ENCODE measurements at places on chromosomes 5 and 9. TPM values are rescaled to one million over a fixed set of nuclear protein-coding genes. Genes with fewer than 3 reads are reported as not detected.

NOXA1 gene
- polyA plus RNA-seq: 6.7 TPM

DNA sequence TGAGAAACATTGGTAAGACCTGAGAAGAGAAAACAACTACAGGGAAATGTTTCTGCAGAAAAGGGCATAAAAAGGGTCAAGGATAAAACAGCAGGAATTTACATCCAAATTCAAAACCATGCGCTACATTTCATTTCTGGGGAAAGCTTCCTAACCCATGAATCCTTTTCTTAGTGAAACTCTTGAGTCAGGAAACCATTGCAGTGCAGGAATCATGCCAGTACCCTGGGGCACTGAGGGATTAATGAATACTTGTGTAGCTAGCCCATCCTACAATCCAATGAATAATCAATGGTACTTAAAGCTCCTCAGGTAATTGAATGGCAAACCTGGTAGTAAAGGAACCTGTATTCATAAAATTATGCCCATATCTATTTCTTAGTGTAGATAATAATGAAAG is 580.5 kb downstream of the TLE1 start:
- no peak for DNase-seq

- DNase-seq: no peak
Observed at GRCh38 chr5:14213253-14213652, 70.1 kb downstream of the TRIO start.

DNA sequence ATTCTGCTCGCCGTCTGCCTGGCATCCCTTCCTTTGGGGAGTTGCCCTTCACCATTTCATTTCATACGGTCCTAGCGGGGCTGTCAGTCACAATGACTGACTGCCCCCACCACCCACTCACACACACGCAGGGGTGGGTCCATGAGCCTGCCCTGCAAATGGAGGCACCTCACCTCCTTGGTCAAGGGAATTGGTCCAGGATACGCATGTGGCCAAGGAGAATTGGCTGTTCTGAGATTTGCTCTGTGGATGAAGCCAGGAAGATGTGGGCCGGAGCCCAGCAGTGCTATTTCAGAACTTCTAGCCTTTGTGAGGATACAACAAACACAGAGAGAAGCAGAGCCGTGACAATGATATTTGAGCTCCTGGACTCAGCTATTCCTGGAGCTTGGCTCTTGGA is 17.0 kb downstream of the C1QTNF2 start:
- no peak for DNase-seq

GRCh38 chr9:136539427-136540421 is 6.1 kb downstream of the NOTCH1 start:
- no peak for DNase-seq

- DNase-seq: no peak
Observed at GRCh38 chr5:78497573-78498533, 137.4 kb downstream of the SCAMP1 start.

DNA sequence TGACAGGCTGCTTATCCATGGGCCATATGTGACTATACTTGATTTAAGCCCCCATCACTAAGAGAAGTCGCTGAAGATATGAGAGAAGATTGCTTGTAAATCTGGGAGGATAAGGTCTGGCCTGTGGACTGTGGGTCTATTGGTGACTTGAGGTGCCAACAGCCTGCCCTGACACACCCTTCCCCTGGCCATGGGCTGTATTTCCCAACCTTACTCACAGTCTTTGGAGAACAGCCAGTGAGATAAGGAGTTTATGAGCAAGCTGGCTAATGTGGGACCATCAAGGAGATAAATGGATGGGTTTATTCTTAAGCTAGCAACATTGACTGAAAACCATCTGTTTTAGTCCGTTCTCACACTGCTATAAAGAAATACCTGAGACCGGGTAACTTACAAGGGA is 231.3 kb downstream of the ZSWIM6 start:
- no peak for DNase-seq

- no peak for DNase-seq
Observed at GRCh38 chr9:100590481-100590880, 12.6 kb downstream of the CAVIN4 start.

DNA sequence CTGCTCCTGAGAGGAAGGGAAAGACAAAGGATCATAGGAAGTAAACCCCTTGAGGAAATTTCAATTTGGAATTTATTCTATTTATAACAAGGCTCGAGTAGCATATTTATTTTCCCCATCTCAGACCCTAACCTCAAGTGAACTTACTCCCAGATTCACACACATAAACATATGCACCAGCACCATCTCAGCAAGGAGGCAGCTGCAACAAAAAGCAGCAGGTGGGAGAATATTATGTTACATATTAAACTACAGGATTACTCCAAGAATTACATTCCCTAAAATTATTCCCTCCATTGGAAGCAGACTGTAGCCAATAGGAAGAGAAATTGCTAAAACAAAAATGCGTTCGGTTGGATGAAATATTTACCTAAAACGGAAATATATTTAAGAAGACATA is 108.4 kb upstream of the PRSS3 start:
- DNase-seq: no peak

DNA sequence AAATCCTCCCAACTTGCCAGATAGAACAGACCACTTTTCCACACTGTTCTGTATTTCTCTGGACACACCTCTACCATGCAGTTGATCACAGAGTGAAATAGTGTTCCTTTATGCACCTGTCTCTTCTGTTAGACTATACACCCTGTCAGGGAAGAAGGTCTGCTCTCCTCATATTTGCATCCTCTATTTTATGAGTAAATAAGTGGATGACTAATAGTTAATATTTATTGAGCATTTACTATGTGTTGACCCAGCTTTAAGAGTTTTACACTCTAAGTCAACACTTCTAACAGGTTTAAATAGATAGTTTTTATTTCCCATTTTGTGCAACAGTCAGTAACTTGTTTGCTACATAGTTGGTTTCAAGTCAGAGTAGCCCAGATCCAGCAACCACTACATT is 452.8 kb upstream of the MPDZ start:
- DNase-seq: no peak

GRCh38 chr9:70479880-70480291 is 65.4 kb upstream of the KLF9 start:
- DNase-seq: no peak
